ENCODE measurements at places on chromosomes 3 and 15.

- DNase-seq = no peak
Measured at GRCh38 chr15:89021224-89021623, 67.0 kb upstream of the ABHD2 start.

DNA sequence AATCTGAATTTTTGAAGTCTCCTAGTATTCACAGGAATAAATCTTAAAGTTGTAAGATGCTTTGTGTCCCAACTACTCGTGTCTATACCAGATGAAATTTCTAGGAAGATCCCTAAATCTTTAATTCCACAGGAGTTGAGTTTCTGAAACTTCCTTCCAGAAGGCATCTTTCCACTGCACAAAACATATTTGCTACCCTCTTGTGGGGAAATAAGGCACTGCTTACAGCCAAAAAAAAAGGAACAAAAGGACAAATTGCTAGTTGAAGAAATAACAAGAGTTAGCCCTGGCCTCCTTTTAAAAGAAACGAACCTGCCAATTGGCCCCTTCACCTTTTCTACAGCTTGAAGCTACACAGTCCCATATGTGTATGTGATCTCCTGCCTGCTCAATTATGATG is 54.0 kb downstream of the TAFA4 start:
- DNase-seq = no peak

- no peak for DNase-seq
Measured at GRCh38 chr15:70050441-70050840, 47.3 kb downstream of the TLE3 start.

DNA sequence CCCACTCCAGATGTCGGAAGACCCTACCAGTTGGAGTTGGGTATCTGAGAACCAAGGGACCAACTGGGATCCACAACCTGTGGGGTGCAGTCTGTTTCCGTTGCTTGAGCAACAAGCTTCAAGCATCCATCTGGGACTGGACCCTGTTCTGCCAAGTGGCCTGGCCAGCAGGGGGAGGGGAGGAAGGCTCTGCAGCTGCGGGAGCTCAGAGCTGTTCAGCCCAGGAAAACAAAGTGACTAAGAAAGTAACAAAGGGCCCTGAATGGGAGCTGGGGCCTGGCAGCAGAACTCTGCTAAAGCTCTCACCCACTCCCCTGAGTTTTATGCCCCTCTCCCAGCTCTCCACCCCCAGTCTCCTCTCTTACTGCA is 2.7 kb downstream of the TYRO3 start:
- DNase-seq = no peak

DNA sequence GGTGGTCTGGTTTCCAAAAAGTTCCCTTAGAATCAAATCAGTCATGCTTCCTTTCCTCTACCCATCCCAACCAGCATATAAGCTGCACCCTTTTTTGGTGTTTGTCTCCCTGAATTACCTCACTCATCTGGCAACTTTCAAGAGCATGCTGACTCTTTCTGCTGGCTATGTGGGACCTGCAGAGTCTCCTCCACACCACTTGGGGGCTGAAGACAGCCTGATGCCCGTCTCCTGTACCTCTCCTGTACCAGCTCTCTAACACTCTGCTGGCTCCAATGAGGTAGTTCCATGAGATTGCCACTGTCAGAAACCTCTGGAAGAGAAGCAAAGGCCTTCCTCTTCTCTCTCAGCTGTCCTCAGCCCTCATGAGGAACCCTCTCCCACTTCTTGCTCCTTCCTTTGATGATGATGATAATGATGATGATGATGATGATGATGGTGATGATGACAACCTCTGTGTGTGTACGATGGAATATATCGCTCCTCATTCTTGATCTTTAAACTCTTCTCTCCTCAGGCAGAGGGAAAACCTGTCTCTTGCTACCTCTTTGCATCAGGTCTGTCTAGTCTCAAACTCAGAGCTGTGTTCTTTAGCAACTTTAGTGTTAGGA is 257.5 kb downstream of the ZNF621 start:
- DNase-seq = no peak

DNA sequence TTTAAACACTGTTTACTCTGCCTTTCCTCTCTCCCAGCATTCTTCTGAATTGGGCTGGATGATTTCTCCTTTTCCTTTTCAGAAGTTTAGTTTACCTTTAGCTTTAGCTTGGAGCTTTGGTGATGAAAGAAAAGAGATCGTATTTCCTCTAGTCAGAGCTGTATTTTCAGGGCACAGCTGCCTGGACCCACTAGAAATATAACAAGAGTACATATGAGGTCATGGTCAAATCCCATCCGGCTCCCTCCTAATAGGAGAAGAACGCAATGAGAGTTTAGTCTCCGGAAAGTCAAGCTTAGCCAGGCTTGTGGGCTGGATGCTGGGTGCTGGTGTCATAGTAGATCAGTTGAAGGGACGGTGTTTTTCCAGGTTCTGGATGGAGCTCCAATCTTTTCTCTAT is 177.1 kb upstream of the PFN2 start:
- no peak for DNase-seq

- no peak for DNase-seq
Measured at GRCh38 chr3:119257654-119258410, 17.2 kb upstream of the B4GALT4 start.

GRCh38 chr3:127622031-127622430 is 7.0 kb upstream of the PODXL2 start:
- DNase-seq = no peak

DNA sequence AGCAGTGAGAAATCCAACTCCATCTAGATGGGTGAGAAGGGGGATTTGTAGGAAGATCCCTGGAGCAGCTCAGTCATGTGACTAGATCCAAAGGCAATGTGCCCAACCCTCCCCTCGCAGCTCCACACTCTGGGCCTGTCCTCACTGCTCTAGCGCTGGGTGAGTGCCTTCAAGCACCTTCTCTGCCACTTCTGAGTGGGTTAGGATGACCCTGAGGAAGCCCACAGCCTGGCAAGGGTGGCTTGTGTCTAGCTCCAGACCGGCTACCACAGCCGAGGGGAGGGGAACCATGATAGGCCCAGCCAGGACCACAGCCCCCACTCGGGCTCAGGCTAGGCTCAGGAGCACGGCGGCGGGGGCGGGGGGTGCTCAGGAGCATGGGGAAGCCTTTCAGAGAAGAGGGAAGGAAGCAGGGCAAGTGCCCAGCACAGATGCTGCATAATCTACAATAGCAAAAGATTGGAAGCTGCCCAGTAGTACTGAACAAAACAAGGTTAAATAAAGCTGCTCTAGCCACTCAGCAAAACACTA is 1.7 kb downstream of the SPATA12 start:
- DNase-seq = no peak

DNA sequence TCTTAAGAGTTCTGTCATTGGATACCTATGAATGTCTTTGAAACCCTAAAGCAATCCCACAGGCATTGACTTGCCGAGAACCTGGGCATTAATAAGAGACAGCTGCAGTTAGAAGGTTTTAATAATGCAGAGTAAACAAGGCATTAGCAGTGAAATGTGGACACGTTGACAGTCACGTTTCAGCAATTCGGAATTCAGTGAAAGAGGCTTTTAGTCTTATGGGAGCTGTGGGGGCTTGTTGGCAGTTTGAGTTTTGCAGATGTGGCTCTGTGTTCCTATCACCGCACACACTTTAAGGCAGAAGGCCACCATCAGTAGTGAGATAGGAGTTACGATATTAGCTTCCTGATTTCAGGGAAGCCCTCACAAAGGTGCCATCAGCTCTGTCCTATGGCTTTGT is 145.2 kb upstream of the NUDT16 start:
- no peak for DNase-seq

- no peak for DNase-seq
Measured at GRCh38 chr3:14598143-14598569, 53.4 kb upstream of the CCDC174 start.

Data from NCI-H526 treated with DMSO at 0.1 percent for 48 hours (cell line).